ENCODE measurements at places on chromosomes 5 and 9. TPM values are rescaled to one million over a fixed set of nuclear protein-coding genes. Genes with fewer than 3 reads are reported as not detected.

LHX3 gene
- polyA plus RNA-seq = not detected

WNT8A gene
- polyA plus RNA-seq = not detected

NR2F1 gene
- not detected for polyA plus RNA-seq

- no peak overlapping the region for H3K27ac ChIP-seq
- no peaks in the 10 kb centered on the region for H3K4me1 ChIP-seq
- H3K36me3 ChIP-seq = no peaks in the 10 kb centered on the region
Observed at GRCh38 chr5:180396926-180397325, 43.8 kb upstream of the GFPT2 start.

MCC gene
- polyA plus RNA-seq = 0.31 TPM

EDIL3 gene
- polyA plus RNA-seq = not detected

TYRP1 gene
- not detected for polyA plus RNA-seq

- H3K4me1 ChIP-seq = peaks cover 9% of the 10 kb centered on the region
- no peaks in the 10 kb centered on the region for H3K36me3 ChIP-seq
- H3K4me3 ChIP-seq = no peak overlapping the region
- H3K27me3 ChIP-seq = no peaks in the 10 kb centered on the region
- H3K27ac ChIP-seq = no peak overlapping the region
Observed at GRCh38 chr5:179918742-179919486, 11.2 kb upstream of the TBC1D9B start.

- no peaks in the 10 kb centered on the region for H3K4me1 ChIP-seq
- H3K27me3 ChIP-seq = no peaks in the 10 kb centered on the region
- no peak overlapping the region for H3K27ac ChIP-seq
Observed at GRCh38 chr9:99971410-99971809, 65.0 kb downstream of the STX17 start.

- no peaks in the 10 kb centered on the region for H3K36me3 ChIP-seq
- H3K4me1 ChIP-seq = no peaks in the 10 kb centered on the region
- no peak for DNase-seq
- H3K27me3 ChIP-seq = no peaks in the 10 kb centered on the region
- H3K27ac ChIP-seq = no peak overlapping the region
Observed at GRCh38 chr5:40981420-40981819, 72.1 kb downstream of the C7 start.

- DNase-seq = no peak
- H3K27me3 ChIP-seq = no peaks in the 10 kb centered on the region
- H3K27ac ChIP-seq = no peak overlapping the region
Observed at GRCh38 chr9:109035684-109036423, 22.6 kb upstream of the CTNNAL1 start.

GCNT4 gene
- polyA plus RNA-seq = not detected

LHX6 gene
- not detected for polyA plus RNA-seq

- no peak overlapping the region for H3K4me3 ChIP-seq
- no peaks in the 10 kb centered on the region for H3K27me3 ChIP-seq
- H3K4me1 ChIP-seq = peaks cover 5% of the 10 kb centered on the region
- no peak overlapping the region for H3K27ac ChIP-seq
- DNase-seq = no peak
- peaks cover 2% of the 10 kb centered on the region for H3K36me3 ChIP-seq
Observed at GRCh38 chr5:60366489-60366888, 333.5 kb downstream of the DEPDC1B start.

DNA sequence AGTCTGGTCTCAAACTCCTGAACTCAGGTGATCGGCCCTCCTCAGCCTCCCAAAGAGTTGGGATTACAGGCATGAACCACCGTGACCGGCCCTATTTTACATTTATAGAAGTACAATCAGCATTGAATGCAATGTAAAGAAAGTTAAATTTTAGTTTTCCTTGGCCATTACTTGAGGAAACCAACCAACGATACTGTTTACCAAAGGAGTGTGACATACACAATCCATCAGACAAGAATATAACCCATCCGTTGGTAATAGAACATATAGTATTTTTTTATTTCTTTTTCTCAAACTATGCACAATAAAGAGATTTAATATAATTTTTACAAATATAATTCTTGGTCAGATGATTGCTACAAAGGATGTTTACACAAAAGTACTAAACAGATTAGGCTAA lies 63.1 kb upstream of the MOCS2 start:
- no peak for DNase-seq
- peaks cover 3% of the 10 kb centered on the region for H3K27me3 ChIP-seq
- H3K4me3 ChIP-seq = no peak overlapping the region
- no peaks in the 10 kb centered on the region for H3K36me3 ChIP-seq
- H3K27ac ChIP-seq = no peak overlapping the region
- no peaks in the 10 kb centered on the region for H3K4me1 ChIP-seq

ADRA1B gene
- not detected for polyA plus RNA-seq

GRCh38 chr5:38208782-38209378 lies 49.5 kb upstream of the EGFLAM start:
- H3K4me1 ChIP-seq = no peaks in the 10 kb centered on the region
- no peak for DNase-seq
- peaks cover 30% of the 10 kb centered on the region for H3K27me3 ChIP-seq
- H3K4me3 ChIP-seq = no peak overlapping the region
- H3K27ac ChIP-seq = no peak overlapping the region

DNA sequence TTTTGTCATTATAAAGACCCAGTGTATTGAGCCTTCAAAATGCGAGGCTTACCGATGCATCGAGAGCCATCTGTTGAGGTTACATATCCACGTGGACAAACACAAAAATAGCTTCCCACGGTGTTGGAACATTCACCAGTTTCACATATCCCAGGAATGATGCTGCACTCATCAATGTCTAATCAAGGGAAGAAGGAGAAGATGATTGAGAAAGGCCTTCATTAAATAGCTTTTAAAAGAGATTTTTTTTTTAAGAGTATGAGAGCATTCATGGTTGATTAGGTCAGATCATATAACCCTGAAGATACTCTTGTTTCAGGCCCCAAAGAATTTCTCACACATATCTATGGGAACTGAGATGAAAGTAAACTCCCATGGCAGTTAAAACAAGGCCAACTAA lies 129.4 kb downstream of the FBN2 start:
- no peak overlapping the region for H3K4me3 ChIP-seq
- no peaks in the 10 kb centered on the region for H3K36me3 ChIP-seq
- H3K27ac ChIP-seq = no peak overlapping the region
- no peak for DNase-seq
- no peaks in the 10 kb centered on the region for H3K4me1 ChIP-seq

DNA sequence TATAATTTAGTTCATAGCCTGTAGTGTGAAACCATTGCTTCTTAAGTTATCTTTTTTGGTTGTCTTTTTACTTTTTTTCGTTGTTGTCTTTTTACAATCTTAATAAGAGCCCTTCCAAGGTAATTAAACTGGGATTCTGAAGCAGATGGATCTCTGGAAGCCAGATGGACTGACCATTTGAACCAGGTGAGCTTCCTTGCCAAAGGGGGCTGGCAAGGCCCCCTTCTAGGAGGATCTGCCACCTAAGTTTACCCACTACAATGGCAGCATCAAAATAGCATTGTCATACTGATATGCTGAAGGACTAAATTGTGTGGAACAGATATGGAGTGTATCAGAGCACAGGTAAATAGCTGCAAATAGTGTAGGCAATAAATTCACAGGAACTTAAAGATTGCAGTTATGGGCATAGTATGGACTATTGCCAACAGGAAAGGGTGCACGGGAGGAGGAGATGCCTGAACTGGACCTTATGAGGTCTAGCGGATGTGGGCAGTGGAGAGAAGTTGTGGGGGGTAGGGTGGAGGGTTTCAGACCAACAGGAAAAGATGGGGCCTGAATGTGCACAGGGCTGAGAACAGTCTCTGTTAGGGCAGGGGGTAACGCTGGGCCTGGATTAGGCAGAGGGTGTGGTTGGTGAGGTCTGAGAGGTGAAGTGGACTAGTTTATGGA lies 61.5 kb upstream of the CTXN3 start:
- no peaks in the 10 kb centered on the region for H3K4me1 ChIP-seq
- no peaks in the 10 kb centered on the region for H3K36me3 ChIP-seq
- no peak for DNase-seq
- no peak overlapping the region for H3K4me3 ChIP-seq

DNA sequence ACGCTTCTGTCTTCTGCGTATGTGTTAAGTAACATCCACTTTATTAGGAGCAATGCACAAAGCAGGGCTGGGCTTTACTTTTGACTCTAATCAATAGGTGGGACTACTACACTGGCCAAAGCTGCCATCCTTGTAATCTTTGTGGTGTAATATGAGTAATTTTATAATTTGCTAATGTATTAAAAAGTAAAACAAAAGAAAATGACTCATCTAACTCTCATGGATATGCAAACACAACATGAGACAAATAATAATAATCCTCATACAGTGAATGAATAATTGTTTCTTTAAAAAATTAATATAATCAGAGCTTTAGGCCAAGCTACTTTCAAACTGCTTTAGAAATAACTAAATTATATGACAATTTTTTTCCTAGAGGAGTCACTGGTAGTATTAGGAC lies 90.7 kb downstream of the NR3C1 start:
- no peak overlapping the region for H3K27ac ChIP-seq
- peaks cover 41% of the 10 kb centered on the region for H3K36me3 ChIP-seq
- no peak overlapping the region for H3K4me3 ChIP-seq
- no peak for DNase-seq
- H3K4me1 ChIP-seq = peaks cover 33% of the 10 kb centered on the region

DNA sequence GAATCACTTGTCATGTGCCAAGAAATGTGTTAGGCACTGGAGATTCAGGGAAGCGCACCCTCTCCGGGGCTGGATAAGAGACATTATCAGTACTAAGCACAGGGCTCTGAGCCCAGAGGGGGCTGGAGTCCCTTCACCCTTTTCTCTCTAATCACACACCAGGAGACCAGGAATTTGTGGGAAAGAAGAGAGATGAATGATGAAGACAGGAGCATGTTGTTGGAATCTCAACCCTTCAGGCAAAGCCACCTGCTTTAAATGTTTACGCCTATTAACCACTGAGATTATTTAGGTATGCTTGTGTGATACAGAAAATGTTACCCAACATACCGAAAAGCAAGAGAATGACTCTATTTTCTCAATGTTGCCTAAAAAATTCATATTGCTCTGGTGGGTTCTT lies 119.8 kb downstream of the ENTREP1 start:
- no peak overlapping the region for H3K4me3 ChIP-seq
- no peaks in the 10 kb centered on the region for H3K4me1 ChIP-seq
- H3K27ac ChIP-seq = no peak overlapping the region
- no peaks in the 10 kb centered on the region for H3K36me3 ChIP-seq

GRCh38 chr5:72387985-72388384 lies 67.8 kb downstream of the PTCD2 start:
- no peak overlapping the region for H3K27ac ChIP-seq
- H3K4me1 ChIP-seq = peaks cover 7% of the 10 kb centered on the region
- no peak overlapping the region for H3K4me3 ChIP-seq
- no peak for DNase-seq
- H3K36me3 ChIP-seq = no peaks in the 10 kb centered on the region

DNA sequence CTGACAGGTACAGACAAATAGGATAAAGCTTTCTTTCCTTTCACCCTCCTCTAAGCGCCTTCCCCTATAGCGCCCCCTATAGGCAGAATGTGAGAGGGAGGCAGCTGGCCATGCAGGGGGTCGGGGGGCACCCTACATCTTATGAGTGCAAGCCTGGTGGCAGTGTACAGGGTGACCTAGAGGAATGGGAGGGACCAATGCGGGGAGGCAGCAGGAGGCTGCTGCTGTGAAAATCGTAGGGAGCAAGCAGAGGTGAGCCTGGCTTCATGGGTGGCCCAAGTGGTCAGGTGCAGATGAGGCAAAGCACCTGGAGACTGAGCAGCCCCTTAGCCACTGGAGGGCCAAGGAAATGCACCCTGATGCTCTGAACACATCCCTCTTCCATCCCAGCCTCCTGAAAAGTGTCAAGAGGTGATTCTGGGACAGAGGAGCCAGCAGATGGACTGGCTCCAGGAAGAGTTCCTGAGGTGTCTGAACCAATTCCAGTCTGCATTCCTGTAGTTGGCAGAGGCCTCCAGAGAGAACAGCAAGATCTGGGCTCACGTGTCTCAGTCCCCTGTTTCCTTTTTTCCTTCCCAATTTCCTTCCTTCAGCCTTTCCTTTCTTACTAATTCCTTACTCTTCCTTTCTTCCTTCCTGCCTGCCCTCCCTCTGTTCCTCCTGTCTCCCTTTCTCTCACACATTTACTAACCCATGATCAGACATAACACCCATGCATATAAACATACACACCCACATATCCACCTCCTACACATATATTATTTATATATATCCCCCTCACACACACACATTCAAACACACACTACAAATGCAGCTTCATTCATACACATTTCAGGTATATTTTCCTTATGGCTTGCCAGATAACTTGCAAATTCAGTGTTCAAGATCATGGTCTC lies 32.8 kb upstream of the GALNT10 start:
- H3K36me3 ChIP-seq = no peaks in the 10 kb centered on the region
- DNase-seq = no peak
- no peak overlapping the region for H3K4me3 ChIP-seq
- no peaks in the 10 kb centered on the region for H3K4me1 ChIP-seq

DNA sequence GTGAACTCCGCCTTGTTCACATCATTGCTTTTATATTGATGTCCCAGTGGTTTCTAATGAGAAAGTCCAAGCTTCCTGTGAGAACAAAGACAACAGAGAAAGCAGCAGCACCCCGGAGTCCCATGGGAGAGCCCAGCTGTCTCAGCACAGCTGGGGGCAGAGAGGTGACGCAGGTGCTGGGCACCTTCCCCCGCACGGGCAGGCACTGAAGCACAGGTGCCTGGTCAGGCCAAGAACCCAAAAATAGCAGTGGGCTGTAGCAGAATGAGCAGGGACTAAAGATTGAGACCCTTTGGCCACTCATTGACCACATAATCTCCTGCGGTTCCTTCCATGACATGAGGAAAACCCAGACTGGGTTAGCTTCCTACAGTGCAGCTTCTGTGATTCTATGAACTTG lies 18.8 kb downstream of the SRD5A1 start:
- no peak overlapping the region for H3K27ac ChIP-seq
- no peaks in the 10 kb centered on the region for H3K27me3 ChIP-seq
- peaks cover 29% of the 10 kb centered on the region for H3K36me3 ChIP-seq
- peaks cover 3% of the 10 kb centered on the region for H3K4me1 ChIP-seq
- no peak overlapping the region for H3K4me3 ChIP-seq

DNA sequence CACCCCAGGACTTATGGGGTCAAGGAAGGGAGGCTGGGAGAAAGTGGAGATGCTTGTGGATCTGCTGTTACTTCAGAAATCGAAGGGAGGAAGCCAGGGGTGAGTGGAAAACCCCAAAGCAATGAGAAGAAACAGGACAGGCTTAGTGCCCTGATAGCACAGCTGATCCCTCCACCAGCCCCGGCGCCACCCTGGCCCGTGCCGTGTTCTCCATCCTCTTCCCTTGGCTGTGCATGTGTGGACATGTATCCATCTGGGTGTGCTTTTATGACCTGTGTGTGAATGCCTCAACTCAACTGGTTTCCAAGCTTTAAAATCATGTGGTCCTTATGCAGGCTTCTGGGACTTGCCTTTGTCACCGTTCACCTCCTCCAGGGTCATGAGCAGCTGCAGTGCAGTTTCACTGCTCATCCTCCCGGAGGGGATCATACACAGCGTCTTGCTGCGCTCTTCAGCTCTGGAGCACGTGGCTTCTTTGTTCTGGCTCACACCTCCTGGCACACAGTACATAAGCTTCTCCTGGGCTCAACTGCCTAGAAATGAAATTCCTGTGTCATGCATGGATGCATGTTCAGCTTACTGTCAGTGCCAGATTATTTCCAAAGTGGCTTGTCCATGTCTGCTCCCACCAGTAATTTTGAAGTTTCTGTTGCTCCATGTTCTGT lies 58.2 kb downstream of the IPPK start:
- H3K4me3 ChIP-seq = no peak overlapping the region
- no peaks in the 10 kb centered on the region for H3K4me1 ChIP-seq
- no peaks in the 10 kb centered on the region for H3K27me3 ChIP-seq
- peaks cover 22% of the 10 kb centered on the region for H3K36me3 ChIP-seq
